ENCODE measurements at places on chromosomes 7 and 10.

DNA sequence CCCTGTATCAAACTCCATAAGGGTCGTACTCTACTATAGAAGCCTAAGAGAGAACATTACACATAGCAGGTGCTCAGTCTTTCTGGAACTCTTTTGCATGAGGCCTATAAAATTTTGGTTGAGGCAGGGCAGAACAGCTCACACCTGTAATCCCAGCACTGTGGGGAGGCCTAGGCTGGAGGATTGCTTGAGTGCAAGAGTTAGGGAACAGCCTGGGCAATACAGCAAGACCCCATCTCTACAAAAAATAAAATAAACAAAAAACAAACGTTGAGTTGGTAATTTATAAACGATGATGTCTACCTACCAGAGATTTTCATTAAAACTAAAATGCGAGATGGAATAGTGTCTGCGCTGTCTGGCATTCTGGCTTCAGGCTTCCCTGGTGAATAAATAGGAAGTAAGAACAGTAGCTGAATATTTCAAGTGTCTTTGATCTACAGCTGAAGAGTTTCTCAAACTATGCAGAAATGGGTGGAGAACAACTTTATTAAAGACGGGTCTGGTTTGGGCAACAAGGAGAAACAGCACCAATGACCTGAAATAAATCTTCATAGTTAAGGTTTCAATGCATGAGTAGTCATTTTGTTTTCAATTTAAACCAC, 774 bp downstream of the PON2 start:
- no peak for DNase-seq

DNA sequence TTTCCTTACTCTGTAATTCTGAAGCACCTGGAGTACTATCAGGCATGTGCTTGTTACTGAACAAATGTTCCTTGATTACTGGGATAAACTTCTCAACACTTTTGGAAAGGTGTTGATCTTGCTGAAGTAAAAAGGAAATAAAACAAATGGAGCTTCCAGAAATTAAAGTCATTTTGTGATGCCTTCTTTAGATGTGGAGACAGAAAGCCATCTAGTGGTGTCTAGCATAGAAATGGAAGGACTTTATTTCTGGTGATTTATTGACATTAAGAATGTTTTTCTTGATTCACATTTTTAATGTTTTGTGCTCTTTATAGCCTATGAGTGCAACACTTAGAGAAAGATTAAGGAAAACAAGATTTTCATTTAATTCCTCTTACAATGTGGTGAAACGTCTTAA, 1.4 kb downstream of the SFR1 start:
- DNase-seq: no peak

- DNase-seq: no peak
Measured at GRCh38 chr7:98230746-98231471, 19.7 kb downstream of the BHLHA15 start.

DNA sequence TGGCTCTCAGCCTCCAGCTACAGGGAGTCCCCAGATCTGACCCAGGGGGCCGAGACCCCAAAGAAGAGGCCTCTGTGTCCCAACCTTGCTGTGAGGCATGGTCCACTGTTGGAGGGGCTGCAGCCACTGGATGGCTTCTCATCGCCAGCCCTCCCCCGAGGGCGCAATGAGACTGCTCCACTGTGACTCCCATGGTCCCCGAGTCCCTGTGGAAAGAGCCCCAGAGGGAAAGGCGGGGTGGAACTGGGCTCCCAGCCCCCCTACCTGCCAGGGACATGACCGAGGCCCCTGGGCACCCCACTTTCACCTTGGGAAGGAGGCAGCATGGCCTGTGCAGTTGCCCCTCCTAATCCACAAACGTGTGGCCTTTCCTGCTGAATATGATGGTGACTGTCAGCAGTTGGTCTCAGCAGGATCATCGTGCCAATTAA, 33.5 kb upstream of the RET start:
- no peak for DNase-seq

DNA sequence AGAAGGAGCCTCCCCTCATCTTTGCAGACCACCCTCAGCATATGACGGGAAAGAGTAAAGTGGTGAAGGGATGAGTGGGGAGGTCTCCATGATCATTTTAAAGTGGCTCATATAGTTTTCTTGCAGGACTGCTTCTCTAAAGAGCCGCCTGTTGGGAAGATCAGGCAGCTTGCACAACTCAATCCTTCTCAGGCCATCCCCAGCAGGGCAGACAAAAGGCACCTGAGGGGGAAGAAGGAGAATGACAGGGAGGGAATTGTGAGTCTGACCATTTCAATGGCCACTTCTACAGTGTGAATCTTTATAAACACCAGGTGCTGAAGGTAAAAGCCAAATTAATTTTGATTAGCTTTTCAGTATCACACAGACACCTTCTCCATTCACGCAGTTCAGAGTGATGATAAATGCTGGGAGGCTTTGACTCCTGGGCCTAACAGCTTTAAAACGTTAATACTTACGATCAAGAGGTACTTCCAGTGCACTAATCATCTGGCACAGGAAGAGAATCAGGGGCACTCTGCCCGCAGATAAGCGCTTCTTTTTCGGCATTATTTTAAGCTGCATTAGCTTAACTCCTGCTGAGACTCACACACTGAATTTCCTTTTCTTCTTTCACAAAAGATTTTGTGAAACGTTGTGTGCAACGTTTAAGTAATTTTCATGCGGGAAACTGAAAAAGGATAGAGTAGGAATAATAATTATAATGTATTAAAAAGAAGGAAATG, 109.5 kb upstream of the LAMB4 start:
- no peak for DNase-seq

GRCh38 chr10:7410862-7411670, at the start of gene SFMBT2:
SFMBT2 (minus strand) TSS chr10:7411034; CDS start chr10:7381898, 29,136 bp downstream.
- peak; percentile 68 for DNase-seq

- DNase-seq: no peak
Measured at GRCh38 chr10:12835709-12836108, 165.8 kb downstream of the CCDC3 start.

DNA sequence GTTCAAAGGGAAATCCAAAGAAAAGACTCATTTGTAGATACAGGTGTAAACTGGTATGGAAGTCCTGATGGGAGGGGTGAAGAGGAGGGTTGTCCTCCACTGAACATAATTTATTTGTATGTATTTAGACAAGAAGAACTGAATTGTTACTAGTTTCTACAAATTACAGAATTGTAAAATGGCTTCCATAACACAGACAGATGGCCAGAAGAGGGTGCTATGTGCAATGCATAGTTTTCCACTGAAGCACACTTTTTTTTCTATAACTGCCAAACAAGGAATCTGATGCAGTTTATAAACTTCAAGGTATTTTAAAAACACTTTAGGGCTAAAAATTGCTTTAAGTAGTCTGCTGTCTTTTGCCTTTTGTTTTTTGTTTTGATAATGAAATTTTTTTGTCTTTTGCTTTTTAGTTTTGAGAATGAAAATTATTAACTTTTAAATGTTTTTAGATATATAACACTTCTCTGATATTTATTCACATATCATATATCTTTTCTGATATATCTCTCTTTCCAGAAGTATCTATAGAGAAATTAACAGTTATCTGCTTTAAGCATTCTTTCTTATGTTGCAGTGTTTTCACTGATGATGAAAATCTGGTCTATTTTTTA, 58.5 kb downstream of the PHYHIPL start:
- peak; percentile 1 for DNase-seq

GRCh38 chr7:55022002-55022985, 3.5 kb downstream of the EGFR start:
- DNase-seq: no peak

GRCh38 chr7:95436407-95436806, 1.6 kb upstream of the PON2 start:
- no peak for DNase-seq

DNA sequence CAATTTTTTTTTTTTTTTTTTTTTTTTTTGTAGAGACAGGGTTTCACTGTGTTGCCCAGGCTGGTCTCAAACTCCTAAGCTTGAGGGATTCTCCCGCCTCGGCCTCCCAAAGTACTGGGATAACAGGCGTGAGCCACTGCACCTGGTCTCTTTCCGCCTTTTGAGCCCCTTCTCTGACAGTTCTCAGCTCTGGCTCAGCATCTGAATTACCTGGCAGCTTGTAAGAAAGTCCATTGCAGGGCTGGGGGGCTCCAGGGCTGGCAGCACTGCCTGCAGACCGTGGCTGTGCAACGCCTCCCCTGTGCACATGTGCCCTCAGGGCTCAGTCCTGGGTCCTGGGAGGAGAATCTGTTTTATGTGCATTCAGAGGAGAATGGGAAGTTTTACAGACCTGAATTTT, 37.6 kb downstream of the VWA2 start:
- no peak for DNase-seq

GRCh38 chr10:34058845-34059614, 724.6 kb upstream of the NRP1 start:
- DNase-seq: no peak

- no peak for DNase-seq
Measured at GRCh38 chr10:92957223-92958010, 103.2 kb upstream of the CYP26C1 start.

DNA sequence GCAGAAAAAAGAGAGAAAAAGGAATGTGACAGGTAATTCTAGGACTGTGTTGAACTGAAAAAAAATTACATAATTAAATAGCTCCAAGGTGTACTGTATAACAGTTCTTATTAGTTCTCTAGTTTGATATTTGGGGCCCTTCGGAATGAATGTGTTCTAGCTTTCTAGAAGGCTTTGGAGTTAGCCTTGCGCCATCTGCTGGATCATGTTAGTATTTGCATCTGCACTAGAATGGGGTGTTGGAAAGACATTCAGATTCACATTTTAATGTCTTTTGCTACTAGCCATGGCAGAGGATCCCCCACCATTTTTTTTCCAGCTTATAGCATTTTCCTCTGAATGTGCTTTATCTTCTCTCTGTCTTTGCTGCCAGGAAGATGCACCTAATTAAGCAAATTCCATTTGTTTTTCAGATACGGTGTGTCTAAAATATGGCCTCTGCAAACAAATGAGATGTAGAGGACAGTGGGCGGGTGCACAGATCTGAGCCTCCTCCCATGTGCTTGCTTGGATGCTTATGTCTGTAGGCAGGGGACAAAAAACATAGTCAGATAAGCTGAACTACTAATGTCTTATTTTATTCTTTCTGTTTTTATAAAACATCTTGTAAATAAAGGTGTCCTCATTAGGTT, 238.5 kb downstream of the PHF14 start:
- DNase-seq: peak; percentile 18

GRCh38 chr10:19168584-19168983, 120.0 kb downstream of the MALRD1 start:
- DNase-seq: no peak

DNA sequence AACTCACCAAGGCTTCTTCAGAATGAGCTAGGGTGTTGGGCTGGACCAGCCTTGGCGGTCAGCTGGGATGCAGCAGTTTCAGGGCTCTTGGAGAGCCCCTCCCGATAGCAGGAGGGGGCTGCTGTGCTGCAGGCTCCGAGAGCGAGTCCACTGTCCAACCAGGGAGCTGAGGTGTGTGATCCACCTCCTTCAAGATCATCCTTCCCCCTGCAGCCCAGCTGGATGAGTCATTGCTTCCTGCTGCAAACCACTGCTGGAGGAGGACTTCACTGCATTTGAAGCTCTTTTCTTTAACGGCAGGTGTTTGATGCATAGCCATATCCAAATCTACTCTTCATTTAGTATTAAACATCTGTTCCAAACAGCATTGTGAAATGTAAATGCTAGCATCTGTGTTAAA, 54.2 kb upstream of the EBF3 start:
- peak; percentile 37 for DNase-seq

- no peak for DNase-seq
Measured at GRCh38 chr7:749140-749551, 22.1 kb upstream of the PRKAR1B start.

DNA sequence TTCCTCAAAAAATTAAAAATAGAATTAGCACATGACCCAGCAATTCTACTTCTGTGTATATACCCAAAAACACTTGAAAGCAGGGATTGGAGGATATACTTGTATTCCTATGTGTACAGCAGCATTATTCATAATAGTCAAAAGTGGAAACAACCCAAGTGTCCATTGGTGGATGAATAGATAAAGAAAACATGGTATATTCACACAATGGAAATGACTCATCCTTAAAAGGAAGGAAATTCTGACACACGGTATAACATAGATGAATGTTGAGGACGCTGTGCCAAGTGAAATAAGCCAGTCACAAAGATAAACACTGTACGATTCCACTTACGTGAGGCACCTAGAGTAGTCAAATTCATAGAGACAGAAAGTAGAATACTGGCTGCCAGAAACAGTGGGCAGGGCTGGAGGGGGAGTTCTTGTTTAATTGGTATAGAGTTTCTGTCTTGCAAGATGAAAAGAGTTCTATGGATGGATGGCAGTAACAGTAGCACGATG, 26.6 kb upstream of the KAT6B start:
- DNase-seq: no peak

- DNase-seq: no peak
Measured at GRCh38 chr7:132546366-132547127, 29.7 kb downstream of the PLXNA4 start.

DNA sequence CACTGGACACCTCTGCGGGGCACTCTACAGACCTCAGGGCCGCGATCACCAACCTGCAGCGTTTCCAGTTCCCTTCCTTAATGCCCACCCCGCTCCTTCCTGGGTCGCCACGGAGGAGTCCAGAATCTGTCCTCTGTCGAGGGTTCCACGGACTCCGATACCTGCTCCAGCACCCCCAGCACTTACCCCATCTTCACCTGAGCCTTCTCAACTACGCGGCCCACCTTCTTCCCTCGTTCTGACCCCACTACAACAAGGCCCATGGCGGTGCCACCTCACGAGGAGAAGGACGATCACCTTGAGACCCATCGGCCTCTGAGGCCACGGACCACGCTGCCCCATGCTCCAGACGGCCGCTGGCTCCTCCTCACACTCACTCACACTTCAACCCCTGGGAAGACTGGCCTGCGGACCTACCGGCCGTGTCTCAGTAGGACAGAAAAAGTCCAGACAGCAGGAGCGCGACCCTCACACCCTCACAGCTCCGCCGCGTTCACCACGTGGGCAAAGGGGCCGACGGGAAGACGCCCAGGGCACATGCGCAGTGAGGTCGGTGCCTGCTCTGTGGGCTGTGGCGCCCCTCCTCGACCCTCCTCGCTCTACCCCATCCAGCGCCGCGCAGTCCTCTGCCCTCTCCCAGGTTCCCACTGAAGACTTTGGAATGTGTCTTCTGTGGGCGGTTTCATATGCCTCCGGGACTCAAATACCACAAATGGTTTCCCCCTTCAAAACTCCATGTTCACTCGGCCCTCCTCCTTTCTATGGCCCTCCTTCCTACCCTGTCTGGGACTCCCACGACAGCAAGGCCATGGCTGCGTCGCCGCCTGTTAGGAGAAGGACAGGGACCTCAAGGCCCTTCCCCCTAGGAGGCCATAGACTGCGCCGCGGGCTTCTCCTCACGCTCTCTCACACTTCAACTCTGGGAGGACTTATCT, 193.9 kb upstream of the PHF14 start:
- no peak for DNase-seq

- DNase-seq: no peak
Measured at GRCh38 chr7:103547451-103548284, 101.7 kb upstream of the SLC26A5 start.

DNA sequence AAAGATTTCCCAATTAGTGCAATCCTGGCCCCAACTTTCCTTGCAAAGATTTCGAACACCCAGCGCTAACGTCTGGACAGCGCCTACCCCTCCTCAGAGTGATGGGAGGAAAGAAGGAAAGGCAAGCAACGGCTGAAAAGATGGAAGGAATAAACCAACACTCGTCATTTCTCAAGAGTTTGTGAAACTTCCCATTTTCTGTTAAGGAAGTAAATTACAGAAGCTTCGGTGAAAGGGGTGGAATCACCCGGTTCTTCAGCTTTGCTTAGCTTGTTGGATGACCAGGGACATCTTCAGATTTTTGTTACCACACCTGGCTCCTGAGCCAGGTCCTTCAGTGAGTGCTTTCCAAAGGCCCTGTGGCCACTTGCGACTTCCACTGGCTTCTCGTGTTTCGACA, 313.1 kb downstream of the SKIDA1 start:
- DNase-seq: no peak

GRCh38 chr7:130918129-130919052, 184.4 kb upstream of the KLF14 start:
- no peak for DNase-seq
